NCI-H2081 treated with DMSO at 0.1 percent for 48 hours (cell line): ENCODE measurements at places on chromosomes 7 and 10.

DNA sequence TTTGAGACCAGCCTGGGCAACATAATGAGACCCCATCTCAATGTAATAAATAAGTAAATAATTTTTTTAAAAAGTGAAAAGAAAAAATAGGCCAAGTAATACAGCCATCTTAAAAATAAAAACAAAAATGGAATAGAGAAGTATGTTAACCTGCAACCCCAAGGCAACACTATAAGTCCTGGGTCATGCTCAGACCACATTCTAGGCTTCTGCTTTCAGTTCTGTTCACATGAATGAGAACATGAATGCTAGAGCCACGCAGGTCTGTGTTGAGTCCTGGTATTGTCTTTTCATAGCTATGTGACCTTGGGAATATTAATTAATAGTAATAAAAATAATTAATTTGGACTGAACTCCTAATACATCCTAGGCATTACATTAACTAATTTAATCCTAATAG lies 284.0 kb downstream of the AUTS2 start:
- DNase-seq = no peak

- DNase-seq = no peak
Observed at GRCh38 chr7:101575168-101575567, 53.9 kb downstream of the MYL10 start.

DNA sequence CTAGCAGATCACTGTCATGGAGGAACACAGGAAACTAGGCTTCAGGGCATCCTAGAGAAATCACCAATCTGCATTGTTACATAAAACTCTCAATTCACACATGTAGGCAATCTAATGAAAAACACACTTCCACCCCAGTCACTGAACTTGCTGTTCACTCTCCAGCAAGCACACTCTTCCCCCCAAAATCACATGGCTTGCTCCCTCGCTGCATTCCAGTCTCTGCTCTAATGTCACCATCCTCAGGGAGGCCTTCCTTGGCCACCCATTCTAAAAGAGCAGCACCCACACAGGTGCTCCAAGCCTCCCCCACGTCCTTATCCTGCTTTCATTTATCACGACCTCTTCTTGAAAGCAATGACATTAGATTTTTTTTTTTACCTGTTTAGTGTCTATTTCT lies 19.6 kb downstream of the CUL2 start:
- no peak for DNase-seq

DNA sequence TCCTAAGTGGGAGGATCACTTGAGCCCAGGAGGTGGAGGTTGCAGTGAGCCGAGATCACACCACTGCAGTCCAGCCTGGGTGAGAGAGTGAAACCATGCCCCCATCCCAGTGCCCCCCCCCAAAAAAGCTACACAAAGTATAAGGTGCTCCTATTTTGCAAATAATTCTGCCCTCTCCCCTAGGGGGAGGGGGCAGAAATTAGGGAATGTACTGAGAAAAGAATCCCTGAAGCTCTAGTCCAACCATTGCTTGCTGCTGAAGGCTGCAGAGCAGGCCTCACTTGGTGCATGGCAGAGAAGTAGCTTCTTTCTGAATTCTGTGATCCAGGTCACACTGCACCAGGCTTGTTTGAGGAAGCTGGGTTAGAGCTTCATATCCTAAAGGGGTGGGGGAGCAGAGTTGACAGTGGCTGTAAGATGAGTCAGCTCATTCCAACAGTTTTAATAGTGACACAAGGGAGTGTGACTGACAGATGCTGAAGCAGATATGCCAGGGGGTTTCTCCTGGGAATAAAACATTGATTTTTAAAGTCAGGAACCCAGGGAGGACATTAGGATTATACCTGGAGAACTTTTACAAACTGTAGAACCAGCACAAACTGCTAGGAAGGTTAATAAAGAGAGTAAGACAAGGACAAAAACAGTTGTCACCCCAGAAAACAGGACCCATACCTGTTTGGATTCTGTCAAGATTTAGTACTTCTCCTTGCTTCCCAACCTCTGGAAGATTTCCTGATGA lies 32.8 kb upstream of the STRIP2 start:
- no peak for DNase-seq

DNA sequence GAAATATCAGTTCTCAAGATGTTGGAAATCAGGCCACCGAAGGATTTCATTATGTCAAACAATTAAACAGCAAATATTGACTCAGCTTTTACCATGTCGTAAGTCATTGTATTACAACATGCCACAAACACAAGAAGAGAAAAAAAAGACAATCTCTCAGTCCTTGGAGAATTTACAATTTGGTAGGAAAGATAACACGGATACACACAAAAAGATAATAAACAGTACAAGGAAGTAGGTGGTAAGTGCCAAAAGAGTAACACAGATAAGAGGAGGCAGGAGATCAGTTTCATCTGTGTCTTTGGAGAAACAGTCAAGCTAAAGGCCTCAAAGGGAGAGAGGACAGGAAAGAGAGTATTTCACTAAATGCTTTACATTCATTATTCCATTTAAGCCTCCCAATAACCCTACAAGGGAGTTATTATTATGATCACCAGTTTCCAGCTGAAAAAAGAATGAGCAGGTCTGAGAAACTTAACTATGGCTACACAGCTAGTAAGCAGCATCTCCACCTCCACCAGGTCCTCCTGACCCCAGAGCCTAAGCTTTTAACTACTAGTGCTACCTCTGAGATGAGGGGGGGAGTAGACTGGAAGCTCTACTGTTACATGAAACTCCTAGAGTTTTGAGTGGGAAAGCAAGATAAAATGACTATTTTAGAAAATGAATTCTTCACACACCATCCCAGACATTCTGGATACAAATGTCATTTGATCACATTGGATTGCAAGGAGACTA lies 13.9 kb upstream of the DNAJC1 start:
- DNase-seq = no peak

- no peak for DNase-seq
Observed at GRCh38 chr7:32179567-32179966, 109.4 kb upstream of the PDE1C start.

- no peak for DNase-seq
Observed at GRCh38 chr10:114577133-114577532, 80.9 kb downstream of the ABLIM1 start.

DNA sequence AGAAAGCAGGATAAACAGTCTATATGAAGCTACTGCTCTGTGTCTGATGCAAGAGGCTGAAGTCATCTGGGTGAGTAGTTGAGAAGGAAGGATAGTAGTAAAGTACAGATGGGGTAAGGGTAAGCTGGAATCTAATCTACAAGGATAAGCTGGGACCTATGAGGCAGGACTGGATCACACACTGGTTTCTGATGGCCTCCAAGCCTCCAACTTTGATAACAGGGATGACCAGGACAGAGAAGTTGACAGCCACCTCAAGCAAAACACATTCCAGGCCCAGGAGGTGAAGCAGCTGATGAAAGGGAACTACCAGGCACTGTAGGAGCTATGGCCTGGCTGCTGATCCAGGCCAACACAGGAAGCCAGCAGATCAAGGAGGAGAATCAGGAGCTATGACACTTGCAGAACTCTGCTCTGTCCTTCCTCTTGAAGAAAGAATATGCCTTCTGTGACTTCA lies 278.1 kb upstream of the TMEM229A start:
- DNase-seq = no peak

DNA sequence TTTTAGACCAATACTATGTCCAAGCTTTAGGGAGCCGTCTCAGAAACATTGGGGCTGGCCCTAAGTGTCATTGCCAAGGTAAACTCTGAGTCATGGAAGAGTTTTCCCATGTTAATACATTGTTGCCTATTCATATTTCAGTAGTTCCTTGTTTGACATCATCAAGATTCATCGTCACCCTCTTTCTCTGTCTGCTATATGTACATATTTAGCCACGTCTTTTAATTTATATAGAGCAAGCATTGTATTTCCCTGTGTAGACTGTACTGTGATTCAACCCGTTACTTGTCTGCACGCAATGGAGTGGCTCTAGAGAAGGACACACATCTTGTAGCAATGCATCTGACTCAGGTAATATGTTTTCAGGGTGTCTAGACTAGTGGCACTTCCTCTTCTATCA lies 217.9 kb upstream of the TPK1 start:
- DNase-seq = no peak

GRCh38 chr10:108849688-108850087 lies 1073.6 kb downstream of the XPNPEP1 start:
- DNase-seq = no peak

- no peak for DNase-seq
Observed at GRCh38 chr7:142961595-142961972, 579 bp downstream of the KEL start.

GRCh38 chr7:28818996-28819395 lies 139.1 kb downstream of the TRIL start:
- no peak for DNase-seq

DNA sequence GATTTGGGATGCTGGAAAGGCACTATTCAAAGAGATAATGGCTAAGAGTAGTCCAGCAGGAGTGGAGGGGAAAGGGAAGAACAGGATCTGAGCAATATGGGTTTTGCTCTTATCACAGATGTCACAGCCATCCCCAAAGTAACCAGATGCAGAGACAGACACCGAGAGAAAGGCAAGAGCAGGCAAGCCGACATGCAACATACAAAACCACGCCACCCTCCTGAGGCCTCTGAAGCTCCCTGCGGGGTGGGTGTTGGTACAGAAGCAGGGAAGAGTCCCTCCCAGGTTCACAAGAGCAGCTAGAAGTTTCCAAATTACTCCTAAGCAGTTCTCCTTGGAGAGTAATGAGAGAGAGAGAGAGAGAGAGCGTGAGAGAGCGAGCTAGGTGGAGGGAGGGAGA lies 10.8 kb upstream of the C10orf53 start:
- DNase-seq = no peak

DNA sequence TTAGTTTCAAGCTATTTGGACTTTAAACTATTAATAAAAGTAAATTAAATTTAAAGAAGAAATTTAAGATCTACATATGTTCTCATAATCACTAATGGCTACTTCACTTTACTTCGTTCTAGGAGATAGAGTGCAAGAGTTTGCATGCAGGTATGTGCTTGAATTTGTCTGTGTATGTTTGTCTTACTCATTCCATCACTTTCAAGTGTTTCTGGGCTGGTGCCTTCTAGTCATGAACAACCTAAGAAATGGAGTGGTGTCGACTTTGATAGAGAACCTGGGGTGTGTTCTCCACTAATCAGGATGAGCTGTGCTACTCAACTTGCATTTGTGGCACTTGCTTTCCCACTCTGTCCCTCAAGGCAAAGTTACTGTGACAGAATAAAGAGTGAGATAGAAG lies 169.9 kb downstream of the KCND2 start:
- no peak for DNase-seq
